ENCODE measurements at places on chromosomes 12 and 14. TPM values are rescaled to one million over a fixed set of nuclear protein-coding genes. Genes with fewer than 3 reads are reported as not detected.

Gene LBHD2
- total RNA-seq, result not detected

Gene FAIM2
- 1.7 TPM for total RNA-seq

Gene PRIMA1
- not detected for total RNA-seq

Gene SIRT4
- total RNA-seq, result 2.0 TPM

Gene PLCZ1
- total RNA-seq, result not detected

Gene GPR84
- 2.6 TPM for total RNA-seq
